Right forelimb (tissue), 1 donor: ENCODE measurements at places on chromosomes 12 and 14.
A peak's percentile ranks its signal among the peaks of the same experiment; 100 is the strongest.

GRCh38 chr12:115726691-115727090, 550.8 kb downstream of the MED13L start:
- DNase-seq = no peak

- DNase-seq = no peak
Observed at GRCh38 chr12:6635856-6636531, at the start of gene LPAR5. TSS of gene LPAR5 (minus strand) at chr12:6635959. CDS start at chr12:6621248, 14,711 bp downstream.

DNA sequence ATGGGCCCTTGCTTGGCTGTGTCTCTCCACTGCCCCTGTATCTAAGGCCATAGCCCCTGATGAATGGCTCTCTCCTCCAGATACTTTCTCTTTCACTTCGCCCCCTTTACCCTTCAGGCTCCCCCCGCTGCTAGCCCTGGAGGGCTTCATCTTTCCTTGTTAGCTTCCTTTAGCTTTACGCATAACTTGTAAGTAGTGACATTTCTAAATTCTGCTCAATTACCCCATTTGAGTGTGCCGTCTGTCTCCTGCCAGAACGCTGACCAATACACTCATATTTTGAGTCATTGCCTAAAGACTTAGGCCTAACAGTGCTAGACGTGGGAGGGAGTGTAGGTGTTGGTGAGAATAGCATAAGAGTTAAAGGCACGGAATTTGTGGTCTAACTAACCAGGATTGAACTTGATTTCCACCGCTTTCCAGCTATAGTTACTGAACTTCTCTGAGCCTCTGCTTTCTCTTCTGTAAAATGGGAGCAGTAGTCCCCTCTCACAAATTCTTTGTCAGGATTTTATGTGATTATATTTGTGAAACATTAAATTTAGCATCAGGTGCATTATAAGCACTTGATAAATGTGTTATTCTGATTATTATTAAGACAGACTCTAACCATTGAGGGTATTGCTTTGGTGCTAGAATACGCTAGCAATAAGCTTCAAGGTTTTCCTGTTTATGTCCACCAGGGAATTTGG, 129.3 kb downstream of the ZFP36L1 start:
- no peak for DNase-seq

GRCh38 chr14:77037938-77038568, 9.5 kb upstream of the IRF2BPL start:
- DNase-seq = no peak

- DNase-seq = peak; percentile 46
Observed at GRCh38 chr12:88579161-88579517, 1.1 kb downstream of the KITLG start.

DNA sequence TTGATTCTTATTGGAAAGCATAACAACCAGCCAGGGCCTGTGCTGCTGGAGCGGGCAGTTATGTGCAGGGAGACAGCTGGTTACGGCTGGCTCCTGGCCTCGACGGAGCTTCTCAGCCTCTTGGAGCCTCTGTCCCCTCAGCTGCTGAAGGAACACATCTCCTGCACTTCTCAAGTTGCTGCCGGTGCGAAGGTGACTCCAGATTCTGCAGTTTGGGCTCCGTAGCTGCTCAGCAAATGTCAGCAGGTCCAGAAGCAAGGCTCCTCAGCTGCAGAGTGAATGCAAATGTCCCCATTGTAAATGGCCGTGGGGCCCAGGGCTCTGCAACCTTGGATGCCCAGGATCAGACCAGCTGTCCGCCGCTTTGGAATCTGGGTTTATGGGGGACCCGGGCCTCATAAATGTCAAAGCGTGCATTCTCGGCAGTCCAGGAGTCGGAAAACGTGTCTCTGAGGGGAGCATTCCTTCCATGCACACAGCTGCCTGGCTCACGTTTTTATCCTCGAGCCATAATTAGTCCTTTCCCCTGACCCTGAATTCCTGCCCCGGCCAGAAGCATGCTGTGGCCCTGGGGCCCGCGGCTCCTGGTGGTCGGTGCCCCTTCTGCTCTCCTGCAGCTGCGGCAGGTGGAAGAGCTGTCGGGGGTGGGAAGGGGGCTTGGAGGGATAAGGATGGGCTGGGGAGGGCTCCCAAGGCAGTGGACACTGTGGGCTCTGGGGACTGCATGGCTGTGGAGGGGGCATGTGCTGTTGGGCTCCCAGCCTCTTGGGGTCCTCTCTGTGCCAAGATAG, 106.0 kb downstream of the KIF26A start:
- peak; percentile 69 for DNase-seq

DNA sequence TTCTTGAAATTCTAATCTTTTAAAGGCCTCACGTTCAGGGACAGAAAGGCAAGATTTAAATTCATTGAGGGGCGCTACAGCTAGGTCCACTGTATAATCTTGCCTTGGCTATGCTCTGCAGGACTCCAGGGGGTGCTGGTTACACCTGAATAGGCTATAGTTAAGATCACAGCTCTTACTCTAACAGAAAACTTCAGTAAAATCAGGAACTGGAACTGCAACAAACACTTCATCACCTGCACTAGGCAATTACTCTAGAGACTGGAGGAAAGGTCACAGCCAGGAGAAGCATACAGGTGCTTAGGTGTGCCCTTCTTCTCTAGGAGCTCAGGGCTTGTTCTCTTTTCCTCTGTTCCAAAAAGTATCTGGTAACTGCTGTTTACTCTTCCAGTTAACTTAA, 20.9 kb downstream of the SLCO1C1 start:
- no peak for DNase-seq

- no peak for DNase-seq
Observed at GRCh38 chr14:91378930-91379578, 38.6 kb downstream of the CCDC88C start.

- no peak for DNase-seq
Observed at GRCh38 chr12:110126557-110126956, 2.4 kb downstream of the IFT81 start.

DNA sequence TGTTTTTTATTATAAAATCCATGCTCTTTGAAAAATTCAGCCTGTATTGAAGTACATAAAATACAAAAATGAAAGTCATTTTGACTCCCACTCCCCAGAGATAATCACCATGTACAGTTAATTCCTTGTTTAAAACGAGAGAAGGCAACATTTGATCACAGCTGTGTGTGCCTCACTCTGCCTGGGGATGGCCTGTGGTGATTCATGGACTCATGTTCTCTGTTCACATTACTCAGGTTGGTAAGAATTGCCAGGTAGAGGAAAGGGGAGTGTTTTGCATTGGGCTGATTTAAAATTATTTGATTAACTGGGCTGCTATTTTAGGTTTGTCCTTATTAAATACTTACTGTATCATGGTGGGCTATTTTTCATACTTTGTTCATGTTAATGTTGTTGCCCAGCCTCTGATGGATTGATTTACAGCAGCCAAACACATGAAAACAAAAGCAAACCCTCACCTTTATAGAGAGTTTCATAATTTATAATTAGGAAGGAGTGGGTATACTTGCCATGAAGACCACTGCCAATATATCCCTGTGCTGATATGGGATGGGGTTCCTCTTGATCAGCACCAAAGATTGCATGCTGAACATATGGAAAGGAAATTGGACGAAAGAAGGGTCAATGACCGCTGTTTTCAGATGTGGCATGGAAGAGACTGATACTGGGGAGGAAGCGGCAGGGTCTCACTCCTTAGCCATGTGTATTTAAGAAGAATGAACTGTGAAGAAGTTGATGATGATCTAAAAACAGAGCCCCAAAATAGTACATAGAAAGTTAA, 3.0 kb downstream of the ZBTB1 start:
- DNase-seq = no peak

DNA sequence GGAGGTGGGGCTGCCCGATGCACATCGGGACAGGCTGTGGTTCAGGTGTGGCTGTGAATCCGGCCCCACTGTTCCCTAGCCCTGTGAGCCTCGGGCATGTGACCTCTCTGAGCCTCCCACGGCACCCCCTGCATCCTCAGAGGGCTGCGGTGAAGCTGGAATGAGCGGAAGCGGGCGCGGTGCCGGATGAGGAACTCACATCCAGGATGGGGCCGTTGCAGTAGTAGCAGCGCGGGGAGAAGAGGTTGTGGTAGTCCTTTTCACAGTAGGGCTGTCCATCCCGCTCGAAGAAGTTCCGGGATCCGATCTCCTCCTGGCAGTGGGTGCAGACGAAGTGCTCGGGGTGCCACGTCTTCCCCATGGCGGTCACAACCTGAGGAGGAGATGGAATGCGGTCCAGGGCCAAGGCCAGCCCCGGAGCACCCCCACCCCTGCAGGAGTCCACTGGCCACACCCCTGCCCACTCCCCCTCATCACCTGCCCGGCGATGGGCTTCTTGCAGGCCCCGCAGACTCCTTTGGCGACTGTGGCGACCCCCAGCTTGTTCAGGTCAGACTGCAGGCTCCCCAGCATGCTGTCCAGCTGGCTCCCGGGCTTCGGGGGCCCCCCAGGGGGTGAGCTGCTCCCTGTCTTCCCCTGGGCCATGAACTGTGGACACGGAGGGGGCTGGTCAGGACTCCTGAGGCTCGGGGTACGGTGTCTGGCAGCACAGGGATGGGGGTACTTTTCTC, 13.9 kb upstream of the RPLP0 start:
- DNase-seq = no peak

- DNase-seq = no peak
Observed at GRCh38 chr12:112543751-112544150, 125.0 kb downstream of the PTPN11 start.

DNA sequence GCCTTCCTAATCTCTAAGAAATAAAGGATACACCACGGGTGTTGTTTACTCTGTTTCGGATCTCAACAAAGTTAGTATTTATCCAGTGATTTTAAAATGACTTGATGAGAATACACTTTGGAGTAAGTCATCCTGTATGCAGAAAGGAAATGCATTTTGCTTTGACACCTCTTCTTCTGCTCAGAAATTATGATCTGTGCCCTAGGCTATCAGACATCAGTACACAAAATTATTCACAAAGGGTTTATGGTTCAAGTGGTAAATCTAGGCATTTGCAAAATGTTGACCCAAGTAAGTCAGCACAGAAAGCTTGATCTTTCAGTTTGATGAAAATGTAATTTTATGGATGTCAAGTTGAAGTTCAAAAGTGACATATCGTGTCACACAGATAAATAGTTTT, 248.5 kb downstream of the ATP23 start:
- DNase-seq = no peak
